NCI-H446 treated with DMSO at 0.1 percent for 48 hours (cell line): ENCODE measurements at places on chromosomes 11 and 22.

DNA sequence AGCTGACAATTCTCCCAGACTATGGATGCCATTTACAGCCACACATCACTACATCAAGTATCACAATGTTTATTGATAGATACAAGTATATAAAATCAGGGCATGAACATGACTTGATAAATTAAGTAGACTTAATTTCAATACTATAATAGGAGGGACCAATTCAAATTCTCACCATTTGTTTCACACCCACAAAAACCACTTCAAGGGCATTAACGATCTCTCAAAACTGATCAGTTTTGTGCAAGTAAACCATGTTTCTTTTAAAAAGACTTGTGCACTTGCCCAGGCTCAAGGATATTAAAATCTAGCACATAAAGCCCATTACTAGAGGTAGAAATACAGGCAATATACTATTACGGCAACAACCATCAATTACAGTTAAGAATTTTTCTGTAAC is 11.7 kb downstream of the EIF4G2 start:
- no peak for DNase-seq

DNA sequence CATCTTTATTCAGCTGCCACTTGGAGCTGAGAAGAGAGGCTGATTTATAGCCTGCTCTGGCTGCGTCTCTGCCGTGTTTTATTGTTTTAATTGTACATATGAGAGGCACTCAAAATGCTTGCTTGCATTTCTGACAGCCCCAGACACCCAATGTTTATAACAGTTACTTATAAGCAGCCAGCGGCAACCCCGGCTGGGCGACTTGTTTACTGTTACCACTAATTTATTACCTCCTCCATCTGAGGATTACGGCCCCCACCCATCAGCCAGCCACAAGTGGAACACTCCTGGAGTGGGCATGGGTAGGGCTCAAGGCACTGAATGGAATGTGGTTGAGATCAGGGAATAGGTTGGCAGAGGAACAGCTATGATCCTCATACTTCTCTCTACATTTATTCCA is 61.2 kb downstream of the CLPB start:
- DNase-seq: no peak

DNA sequence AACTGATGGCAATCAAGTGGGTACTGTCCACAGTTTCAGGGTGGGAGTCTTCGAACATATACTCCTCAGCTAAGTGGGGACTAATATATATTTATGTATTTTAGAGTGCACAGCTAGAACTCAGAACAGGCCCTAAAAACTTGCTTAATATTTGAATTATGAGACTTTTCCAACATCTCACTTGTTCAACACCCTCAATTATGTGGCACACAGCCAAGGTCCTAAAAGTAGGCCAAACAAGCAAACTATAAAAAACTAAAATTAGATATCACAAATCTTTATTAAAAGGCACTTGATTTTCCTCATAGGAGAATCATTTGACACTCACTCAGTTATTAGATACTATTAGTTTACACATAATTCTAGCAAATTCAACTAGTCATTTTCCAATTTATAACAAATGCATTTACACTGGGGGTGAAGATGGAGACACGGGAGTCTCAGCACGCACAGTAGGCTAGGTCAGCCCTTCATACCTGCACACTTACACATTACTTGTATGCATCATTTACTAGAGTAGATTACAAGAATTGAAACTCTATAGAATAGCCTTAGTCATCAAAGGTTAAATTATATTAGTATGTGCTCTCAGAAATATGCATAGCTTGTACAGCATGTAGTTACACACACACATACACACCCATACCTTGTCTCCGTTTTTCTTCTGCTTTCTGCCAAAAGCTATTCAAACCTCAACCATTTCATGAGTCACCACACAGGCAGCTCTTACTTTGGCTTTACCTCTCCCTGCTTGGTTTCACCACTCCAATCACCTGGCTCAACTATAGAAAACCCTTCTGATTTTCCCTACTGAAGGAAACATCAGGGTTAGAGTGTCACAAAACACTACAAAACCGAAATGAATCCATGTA is 171.5 kb downstream of the SBF2 start:
- no peak for DNase-seq

DNA sequence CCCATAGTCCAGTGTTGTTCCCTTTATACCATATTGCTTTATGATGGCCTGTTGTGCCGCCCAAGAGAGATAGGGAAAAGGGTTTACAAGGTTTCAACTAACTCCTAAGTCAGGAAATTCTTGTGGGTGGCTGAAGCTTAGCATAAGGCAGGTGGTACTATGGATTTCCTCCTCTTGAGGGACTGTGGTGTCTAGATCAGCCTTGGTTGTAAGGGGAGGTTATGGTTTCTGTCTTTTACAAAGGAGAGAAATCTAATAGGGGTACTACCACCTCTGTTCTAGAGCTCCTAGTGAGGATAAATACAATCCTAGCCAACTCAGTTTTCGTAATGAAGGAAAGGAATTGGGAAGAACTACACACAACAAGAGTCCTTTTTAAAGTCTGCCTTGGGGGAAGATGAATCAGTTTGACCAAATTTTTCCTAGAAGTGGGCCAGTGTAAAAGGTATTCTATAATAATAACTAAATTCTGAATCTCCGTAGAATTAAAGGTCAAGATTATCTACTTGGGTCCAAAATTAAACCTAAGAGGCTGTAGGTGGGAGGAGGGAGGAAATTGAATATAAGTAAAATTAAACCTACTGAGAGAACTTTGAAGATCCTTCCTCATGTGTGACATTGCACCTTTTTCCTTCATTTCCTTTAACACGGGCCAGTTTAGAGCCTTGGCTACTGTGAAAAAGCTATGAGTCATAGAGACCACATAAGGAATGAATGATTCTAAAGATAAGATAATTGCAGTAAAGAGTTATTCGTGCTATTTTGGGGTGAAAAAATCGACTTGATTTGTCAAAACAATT is 17.2 kb downstream of the DLAT start:
- DNase-seq: no peak

DNA sequence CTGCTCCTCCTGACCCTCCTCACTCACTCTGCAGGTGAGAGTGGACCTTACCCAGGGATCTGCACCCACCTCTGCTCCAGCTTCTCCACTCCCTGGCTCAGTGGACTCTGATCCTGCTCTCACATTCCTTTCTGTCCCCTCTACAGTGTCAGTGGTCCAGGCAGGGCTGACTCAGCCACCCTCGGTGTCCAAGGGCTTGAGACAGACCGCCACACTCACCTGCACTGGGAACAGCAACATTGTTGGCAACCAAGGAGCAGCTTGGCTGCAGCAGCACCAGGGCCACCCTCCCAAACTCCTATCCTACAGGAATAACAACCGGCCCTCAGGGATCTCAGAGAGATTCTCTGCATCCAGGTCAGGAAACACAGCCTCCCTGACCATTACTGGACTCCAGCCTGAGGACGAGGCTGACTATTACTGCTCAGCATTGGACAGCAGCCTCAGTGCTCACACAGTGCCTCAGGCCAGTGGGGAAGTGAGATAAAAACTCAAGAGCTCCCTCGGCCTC is 29.7 kb upstream of the VPREB1 start:
- no peak for DNase-seq

DNA sequence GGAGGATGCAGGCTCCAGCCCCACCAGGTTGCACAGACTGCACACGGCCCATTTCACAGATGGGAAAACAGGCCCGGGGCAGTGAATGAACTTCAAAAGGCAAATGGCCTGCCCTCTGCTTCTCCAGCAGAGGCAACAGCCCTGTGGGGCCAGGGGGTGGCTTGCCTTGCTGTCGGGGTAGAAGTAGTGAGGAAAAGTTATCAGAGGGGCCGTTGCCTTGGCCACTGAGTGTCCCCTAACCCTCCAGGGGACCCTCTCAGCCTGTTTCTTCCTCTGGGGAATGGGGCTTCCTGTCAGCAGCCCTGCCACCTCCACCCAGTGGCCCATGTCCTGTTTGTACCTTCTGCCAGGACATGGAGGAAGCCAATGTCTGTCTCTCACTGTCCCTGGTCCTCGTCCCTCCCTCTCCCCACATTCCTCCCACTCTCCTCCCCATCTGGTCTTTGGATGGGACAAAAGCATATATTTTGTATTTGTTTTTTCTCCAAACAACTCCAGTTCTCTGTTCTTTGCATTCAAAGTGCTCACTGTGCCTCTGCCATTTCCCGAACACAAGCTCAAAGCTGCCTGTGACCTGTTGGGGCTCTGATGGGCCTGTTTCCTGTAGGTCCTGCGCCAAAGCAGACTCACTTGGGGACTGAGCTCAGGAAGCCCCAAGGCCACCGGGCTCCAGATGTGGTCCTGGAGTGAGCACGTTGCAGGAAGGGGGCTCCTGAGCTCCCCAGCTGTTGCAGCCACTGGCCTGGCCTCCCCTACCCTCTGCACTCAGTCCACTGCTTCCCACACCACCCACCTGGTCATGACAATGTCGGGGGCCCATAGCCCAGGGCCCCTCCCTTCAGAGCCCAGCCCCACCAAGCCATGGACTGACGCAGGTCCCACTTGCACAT is 9.5 kb downstream of the MAP4K2 start:
- DNase-seq: no peak

GRCh38 chr11:104333977-104334376 is 170.0 kb upstream of the PDGFD start:
- no peak for DNase-seq

GRCh38 chr11:16786131-16786530 is 47.7 kb downstream of the C11orf58 start:
- no peak for DNase-seq

DNA sequence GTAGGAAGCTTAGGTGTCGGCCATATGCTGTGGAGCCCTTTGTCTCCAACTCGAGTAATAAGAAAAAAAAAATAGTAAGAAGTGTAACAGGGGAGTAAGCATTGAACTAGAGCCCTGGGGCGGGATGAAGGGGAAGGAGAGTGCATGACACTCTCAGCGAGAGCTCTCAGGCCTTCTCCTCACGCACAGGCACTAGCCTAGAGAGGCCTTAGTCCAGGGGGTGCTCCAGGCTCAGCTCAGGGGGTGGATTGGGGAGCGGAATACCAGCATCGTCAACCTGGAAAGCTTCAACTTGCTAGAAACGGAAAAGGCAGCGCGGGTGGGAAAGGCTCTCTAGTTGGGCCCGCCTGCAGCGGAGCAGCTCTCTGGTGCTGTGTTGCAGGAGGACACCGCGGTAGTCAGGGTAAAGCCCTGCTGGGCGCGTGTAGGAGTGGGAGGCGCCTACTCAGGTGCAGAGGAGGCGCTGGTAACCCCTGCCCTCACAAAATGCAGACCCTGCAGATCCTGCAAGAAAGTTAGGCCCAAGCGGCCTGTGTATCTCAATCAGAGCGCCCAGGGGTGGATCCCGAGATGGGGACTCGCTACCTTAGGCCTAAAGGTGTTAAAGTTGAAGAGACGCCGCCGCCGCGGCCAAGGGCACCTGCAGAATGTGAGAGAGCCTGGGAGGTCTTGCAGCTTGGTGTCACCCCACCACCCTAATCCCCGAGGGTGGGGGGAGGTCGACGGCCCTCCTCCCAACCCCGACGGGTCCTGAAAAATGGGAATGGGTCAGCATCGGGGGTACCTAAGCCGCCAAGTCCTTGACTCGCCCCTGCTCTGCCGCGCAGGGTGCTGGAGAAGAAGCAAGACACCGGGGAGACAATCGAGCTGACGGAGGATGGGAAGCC is 2.8 kb downstream of the SLC17A6 start:
- DNase-seq: peak; percentile 94

GRCh38 chr11:115961159-115962003 is 457.2 kb upstream of the CADM1 start:
- peak; percentile 18 for DNase-seq

GRCh38 chr11:111148121-111148520 is 97.4 kb upstream of the POU2AF2 start:
- no peak for DNase-seq

DNA sequence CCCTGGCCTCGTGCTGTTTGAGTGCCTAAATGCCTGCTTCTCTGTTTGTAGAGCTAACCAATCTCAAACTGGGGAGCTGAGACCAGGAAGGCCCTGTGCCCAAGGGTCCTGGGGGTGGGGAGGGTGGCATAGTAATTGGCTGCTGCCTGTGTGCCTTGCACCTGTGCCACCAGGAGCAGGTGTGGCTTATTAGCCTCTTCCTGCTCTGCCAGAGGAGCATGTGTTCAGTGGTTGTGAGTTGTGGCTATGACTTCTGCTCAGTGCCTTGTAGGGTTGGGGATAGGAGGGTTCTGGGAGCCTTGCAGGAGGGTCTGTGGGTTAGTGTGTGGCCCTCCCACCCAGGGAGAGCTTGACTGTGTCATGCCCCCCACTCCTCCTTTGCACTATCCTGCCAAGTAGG is 109.2 kb downstream of the ZBTB16 start:
- DNase-seq: no peak

DNA sequence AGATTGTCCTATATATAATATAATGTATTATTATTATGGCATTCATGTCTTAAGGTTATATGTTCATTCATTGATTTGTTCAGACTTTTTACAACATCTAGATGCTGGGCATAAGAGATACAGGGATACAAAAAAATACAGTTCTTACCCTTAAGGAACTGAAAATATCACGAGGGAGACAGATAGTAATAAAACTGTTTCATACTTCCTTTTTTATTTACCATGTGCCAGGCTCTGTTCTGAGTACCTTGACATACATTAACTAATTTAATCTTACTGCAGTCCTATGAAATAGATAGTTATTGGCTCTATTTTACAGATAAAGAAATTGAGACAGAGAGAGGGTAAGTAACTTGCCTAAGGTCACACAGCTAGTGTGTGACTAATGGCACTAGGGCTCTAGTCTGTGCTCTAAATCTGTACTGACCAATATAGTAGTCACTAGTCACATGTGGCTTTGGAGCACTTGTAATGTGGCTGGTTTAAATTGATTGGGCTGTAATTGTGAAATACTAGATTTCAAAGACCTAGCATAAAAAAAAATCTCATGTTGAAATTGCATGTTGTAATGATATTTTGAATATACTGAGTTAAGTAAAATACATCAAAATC is 21.3 kb downstream of the TRIM44 start:
- no peak for DNase-seq

DNA sequence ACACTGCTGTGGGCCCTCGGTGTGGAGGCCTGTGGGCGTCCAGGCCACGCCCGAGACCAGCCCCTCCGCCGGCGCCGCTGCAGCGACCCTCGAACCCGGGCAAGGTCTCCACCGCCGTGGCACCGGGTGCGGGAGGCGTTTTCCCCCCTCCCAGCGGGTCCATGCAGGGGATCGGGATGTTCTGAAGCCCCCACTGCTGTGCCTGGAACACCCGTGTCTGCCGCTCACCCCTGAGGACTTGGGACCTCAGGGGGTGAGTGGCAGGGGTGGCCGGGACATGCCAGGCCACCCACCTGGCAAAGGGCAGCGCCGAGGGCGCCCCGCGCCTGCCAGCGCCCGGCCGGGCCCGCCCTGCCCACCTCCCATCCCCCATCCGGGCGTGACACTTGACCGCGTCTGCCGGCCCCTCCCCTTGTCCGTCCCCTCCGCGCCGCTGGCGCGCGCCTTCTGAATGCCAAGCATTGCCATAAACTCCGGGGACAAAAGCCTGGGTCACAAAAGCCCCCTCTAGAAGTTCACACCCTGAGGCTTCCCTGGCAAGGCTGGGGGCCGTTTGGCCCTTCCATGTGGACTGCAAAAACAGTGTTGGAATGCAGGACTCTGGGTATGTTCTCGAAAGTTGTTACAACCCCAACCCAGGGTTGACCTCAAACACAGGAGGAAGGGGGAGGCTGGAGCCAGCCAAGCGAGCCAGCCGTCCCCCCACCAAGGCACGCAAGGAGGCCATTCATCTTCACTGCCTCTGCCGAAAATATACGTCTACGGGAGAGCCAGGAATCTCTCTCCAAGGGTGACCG is 819 bp upstream of the KCNQ1OT1 start:
- no peak for DNase-seq
